ENCODE measurements at places on chromosomes 13 and 19.

GRCh38 chr19:15265850-15266248 lies 33.6 kb upstream of the EPHX3 start:
- peak; percentile 66 for DNase-seq

DNA sequence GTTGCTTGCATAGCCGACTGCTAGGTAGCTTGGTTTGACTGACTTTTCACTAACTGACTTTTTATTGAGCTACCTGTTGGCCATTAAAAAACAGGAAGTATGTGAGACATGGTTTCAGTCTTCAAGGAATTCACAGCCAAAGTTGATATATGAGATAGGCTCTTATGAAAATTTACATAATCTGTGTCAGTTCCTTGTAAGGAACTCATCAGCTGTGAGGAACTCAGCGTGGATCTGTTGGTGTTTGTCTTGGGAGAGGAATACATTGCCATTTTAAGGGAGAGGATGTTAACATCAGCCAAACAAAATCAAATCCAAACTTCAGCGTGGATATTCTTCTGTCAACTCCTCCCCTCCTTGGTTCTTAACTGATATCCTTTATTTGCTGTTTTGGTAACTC lies 2.0 kb downstream of the RNF113B start:
- no peak for DNase-seq

DNA sequence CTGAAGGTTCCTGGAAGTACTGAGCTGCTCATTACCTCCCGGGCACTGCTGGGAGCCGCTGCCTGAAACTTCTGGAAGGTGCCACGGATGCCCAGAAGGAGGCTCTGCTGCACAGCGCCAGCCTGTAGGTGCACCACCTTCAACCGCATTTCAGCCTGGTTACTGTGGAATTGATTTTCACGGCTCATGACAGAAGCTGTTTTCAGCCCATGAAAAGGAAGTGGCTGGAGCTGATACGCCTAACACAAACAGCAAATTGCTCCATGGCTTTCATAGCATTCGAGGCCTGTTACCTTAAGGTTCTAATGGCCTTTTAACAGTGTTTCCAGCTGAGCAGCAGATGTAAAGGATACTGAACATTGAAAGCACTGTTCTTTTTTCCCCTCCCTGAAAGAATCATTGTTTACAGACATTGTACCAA lies 22.0 kb downstream of the GPC6 start:
- DNase-seq = no peak

DNA sequence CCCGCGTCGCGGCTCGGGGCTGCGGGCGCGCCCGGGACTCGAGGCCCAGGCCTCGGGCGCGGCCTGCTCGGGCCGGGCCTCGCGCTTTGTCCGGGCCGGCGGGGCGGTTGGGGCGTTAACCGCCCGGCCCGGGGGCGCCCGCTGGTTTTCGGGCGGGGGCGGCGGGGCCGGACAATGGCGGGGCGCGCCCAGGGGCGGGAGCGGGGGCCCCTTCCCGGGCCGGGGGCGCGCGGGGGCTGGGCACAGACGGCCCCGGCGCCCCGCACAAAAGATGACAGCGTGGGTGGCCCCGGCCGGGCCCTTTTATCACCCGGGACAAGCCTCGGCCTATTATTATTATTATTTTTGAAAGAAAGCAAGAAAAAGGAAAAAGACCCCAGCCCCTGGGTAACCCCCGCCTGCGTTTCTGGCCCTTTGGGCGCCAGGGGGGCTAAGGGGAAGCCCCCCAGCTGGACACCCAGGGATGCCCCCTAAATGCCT lies 419 bp downstream of the KDM4B start:
- DNase-seq = no peak

All from SJSA1 (cell line).